ENCODE measurements at places on chromosomes 3 and 15. TPM values are rescaled to one million over a fixed set of nuclear protein-coding genes. Genes with fewer than 3 reads are reported as not detected.

SLC28A2 gene
- 0.43 TPM for polyA plus RNA-seq

CLCN2 gene
- 9.9 TPM for polyA plus RNA-seq

SOX14 gene
- not detected for polyA plus RNA-seq

CAMKV gene
- 0.11 TPM for polyA plus RNA-seq

CLSTN2 gene
- polyA plus RNA-seq, result 1.5 TPM

STAB1 gene
- polyA plus RNA-seq, result 30.5 TPM

SPINK8 gene
- not detected for polyA plus RNA-seq

RPS17 gene
- polyA plus RNA-seq, result 2,020 TPM

LSAMP gene
- 15.7 TPM for polyA plus RNA-seq

STARD5 gene
- 5.1 TPM for polyA plus RNA-seq

BAHD1 gene
- polyA plus RNA-seq, result 19.6 TPM

GOLGA6L7 gene
- polyA plus RNA-seq, result 0.17 TPM

IL5RA gene
- 0.62 TPM for polyA plus RNA-seq

RASL12 gene
- 7.8 TPM for polyA plus RNA-seq

SH2D7 gene
- 0.44 TPM for polyA plus RNA-seq
